Stimulated activated CD4-positive, alpha-beta T cell treated with anti-CD3 and anti-CD28 coated beads, Interleukin-12 subunit alpha, Interleukin-12 subunit beta, amount 100 ng/mL, for 4 hours (primary cell): ENCODE measurements at places on chromosomes 2 and 18.

GRCh38 chr2:151102226-151102625 lies 159.4 kb downstream of the RBM43 start:
- no peak for DNase-seq

GRCh38 chr18:59518705-59519104 lies 159.6 kb upstream of the LMAN1 start:
- DNase-seq: no peak

DNA sequence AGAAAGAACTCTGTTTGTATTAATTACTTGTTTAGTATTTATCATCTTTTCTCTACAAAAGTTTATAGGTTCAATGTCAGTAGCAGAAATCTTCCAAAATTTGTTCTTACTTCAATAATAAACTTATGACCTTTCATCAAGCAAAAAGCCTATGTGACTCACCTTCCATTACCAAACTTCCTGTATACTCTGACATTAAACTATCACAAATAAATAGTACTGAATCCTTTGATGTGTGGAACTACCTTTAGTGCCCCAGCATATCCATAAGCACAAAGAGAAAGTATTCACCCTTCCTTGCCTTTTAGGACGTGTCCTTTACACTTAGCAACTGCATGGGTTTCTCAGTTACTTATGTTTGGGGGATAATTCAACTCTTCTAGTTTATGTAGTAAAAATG lies 166.0 kb downstream of the EHBP1 start:
- DNase-seq: no peak

DNA sequence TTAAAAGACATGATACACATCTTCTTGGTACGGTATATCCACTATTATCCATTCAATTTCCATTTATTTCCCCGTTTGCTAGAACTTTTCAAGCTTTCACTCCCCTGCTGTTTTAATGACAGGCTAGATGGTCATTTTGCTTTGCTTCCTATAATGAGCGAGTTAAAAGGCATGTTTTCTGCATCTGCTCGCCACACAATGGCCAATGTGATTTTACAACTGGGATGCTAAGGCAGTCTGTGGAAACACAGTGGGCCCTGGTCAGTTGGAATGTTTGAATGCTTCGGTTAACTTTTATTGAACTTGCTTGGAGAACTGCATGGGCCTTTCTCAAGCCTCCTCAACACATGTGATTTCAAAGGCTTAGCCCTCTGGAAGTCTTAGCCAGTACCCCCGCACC lies 48.4 kb upstream of the TNP1 start:
- no peak for DNase-seq

- no peak for DNase-seq
Observed at GRCh38 chr2:129764376-129765325, 214.8 kb upstream of the RAB6C start.

- DNase-seq: no peak
Observed at GRCh38 chr2:240325016-240326007, 110.2 kb upstream of the GPC1 start.

- DNase-seq: no peak
Observed at GRCh38 chr2:228916416-228917090, 354.5 kb downstream of the PID1 start.
